ENCODE measurements at places on chromosomes 1 and 21. TPM values are rescaled to one million over a fixed set of nuclear protein-coding genes. Genes with fewer than 3 reads are reported as not detected.

Gene VANGL2
- polyA plus RNA-seq: 8.6 TPM

DNA sequence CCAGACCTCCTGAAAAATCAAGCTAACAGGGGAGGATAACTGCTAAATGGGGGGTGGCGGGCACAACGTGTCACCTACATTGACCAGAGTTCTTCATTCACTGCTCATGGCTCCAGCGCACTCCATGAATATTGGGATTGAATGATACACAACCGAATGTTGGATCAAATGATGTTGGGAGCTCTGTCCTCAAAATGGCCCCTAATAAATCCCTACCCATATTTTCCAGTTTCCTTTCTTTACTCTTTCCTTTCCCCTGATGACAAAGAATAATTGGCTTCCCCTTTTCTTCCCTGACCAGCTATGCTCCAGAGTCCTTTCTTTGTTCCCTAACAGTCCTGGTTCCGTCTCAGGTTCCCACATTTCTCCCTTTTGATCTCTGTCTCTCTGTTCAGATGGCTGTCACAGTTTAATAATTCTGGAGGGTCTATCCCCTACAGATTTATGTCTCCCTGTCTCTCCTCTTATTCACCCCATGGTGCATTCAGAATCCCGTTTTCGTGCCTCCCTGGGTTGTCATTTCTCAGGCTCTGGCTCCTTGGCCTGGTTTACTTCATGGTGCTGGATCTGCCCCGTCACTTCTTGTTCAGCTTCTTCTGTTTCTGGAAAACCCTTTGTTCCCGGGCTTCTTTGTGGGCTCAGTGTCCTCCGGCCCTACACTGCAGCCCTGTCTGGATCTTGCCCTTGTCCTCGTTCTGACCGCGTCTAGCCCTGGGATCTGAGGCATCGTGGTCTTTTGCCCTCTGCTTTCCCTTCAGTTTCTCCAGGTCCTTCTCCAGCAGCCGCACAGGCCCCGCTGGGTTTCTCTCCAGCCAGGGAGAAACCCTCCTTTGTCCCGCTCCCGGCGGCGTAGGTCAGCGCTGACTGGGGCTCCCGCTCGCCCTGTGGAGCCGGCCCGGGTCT lies 78.3 kb downstream of the NDUFS5 start:
- DNase-seq: no peak

DNA sequence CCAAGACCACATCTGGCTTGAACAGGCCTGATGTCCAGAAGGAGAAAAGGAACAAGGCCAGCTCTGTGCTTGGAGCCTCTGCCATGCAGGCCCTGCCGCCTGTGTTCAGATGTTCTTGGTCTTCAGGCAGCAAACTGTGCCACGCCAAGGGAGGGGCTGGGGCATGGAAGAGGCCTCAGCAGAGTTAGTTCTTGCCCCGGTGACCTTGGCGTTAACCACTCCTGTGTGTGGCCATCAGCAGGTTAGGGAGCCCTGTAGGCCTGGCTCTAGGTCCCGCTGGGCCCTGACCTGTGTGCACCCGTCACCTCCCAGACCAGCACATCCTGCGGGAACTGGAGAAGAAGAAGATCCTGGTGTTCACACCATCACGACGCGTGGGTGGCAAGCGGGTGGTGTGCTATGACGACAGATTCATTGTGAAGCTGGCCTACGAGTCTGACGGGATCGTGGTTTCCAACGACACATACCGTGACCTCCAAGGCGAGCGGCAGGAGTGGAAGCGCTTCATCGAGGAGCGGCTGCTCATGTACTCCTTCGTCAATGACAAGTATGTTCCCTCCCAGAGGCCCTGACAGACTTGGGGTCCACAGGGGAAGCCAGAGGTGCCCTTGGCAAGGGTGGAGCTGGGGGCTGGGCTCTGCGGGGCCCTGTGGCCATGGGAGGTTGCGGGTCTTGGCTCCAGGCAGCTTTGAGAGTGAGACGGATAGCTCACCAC lies 7.1 kb downstream of the ZC3H12A start:
- no peak for DNase-seq

- DNase-seq: no peak
Measured at GRCh38 chr1:66495495-66495894, 38.5 kb upstream of the SGIP1 start.

GRCh38 chr1:169849346-169850022 lies 44.2 kb downstream of the SCYL3 start:
- DNase-seq: no peak
